NCI-H82 (cell line): ENCODE measurements at places on chromosomes 1 and 21.

DNA sequence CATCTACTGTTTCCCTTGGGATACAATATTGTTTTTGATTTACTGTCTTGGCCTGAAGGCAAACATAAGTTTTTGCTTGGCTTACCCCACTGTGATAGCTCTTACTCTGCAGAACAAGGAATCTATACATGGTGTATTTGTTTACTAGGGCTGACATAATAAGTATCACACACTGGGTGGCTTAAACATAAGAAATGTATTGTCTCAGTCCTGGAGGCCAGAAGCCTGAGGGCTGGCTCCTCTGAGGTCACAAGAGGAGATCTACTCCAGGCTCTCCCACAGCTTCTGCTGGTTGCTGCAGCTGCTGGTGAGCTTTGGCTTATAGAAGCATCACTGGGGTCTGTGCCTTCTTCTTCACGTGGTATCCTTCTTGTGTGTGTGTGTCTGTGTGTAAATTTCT lies 30.7 kb upstream of the IGSF5 start:
- no peak for DNase-seq

GRCh38 chr21:41761211-41761933 lies 5.5 kb downstream of the RIPK4 start:
- DNase-seq: no peak

DNA sequence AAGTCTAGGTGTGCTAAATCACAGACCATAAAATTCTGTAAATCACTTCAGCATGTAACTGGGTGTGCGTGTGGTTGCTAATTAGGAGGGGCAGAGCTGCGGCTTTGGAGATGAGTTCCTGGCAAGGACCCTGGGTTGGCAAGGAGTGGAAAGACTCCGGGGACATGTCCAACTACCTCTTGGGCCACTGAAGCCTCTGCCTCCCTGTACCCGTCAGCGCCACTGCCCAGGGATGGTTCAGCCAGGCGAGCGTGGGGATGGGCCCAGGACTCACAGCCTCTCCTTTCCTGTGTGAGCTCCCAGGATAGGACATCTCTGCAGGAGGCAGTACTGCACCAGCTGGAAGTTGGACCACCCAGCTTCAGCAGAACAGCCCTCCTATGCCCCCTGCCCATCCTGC lies 386.4 kb upstream of the VAMP3 start:
- DNase-seq: no peak

DNA sequence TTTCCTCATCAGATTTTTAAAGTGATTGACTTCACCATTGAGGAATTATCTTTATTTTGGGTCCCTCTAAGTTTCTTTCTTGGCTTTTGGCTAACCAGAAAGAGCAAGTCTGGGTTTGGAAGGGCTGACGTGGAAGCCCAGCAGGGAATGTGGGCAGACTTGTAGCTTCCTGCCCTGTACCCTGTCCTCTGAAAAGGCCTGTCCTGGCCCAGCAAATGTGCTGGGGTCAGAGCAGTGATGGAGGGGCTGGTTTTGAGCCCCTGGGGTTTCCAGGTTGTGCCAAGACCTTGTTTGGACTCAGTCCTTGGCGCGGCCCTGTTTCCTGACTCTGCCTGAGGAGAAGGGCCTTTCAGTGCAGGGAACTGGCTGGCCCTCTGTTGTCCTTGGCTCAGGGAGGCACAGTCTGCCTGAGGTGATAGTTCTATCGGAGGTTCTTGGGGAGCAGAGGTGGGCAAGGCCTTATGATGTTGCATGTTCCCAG lies 72.1 kb downstream of the UCK2 start:
- no peak for DNase-seq

- DNase-seq: no peak
These were observed 7.5 kb downstream of the MATN1 start for GRCh38 chr1:30715886-30716285.

DNA sequence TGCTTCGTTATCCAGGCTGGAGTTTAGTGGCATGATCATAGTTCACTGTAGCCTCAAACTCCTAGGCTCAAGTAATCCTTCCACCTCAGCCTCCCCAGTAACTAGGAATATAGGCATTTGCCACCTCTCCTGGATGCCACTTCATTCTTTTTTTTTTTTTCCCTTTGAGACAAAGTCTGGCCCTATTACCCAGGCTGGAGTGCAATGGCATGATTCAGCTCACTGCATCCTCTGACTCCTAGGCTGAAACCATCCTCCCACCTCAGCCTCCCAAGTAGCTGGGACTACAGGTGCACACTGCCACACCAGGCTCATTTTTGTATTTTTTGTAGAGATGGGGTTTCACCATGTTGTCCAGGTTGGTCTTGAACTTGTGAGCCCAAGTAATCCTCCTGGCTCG lies 19.3 kb downstream of the OSBPL9 start:
- DNase-seq: no peak

- no peak for DNase-seq
These were observed 252.4 kb downstream of the FGGY start for GRCh38 chr1:59549066-59549837.

DNA sequence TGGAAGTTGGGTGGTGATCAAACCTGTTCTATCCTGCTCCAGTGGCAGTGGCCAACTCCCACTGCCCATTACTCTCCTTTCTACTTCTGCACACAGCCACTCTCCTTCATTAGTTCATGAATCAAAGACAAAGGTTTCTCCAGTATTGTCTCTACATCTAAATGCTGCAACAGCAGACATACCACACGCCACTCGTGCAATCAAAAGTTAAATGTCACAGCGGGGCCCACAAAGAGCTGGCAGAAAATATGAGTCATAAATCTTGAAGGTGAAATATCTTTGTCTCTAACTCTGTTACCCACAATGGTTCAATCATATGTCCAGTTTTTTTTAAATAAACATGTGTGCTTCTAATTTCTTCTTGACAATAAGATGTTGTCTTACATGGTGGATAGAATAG lies 13.3 kb downstream of the APCS start:
- DNase-seq: no peak

DNA sequence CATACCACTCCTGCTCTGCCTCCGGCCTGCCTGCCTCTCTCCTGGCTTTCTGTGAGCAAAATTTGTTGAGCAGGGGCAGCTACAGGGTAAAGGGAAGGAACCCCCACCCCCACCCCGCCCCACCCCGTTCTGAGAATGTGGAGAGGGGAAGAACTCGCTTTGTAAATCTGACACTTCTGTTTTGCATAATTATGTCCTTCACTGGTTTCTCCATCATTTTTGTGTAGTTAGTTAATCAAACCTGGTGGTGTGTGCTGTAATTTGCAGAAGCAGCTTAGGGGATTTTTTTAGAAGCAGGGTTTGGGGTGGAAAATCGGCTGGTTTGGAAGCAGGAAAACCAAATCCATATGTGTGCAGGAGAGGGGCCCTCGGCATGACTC lies 58.1 kb upstream of the TMEM51 start:
- DNase-seq: no peak

DNA sequence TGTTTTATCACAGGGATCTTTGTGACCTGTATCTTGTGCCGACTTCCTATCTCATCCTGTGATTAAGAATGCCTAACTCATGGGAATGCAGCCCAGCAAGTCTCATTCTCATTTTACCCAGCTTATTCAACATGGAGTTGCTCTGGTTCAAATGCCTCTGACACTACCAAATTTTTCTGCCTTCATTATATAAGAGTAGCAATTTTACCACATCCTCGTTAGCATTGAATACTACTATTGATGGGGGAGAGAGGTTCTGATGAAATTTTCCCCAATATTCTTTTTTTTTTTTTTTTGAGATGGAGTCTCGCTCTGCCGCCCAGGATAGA lies 44.5 kb upstream of the PPIH start:
- DNase-seq: no peak
